CD4-positive, CD25-positive, alpha-beta regulatory T cell (primary cell): ENCODE measurements at places on chromosomes 12 and 14. TPM values are rescaled to one million over a fixed set of nuclear protein-coding genes. Genes with fewer than 3 reads are reported as not detected.
A peak's percentile ranks its signal among the peaks of the same experiment; 100 is the strongest.

PPM1H gene
- 0.99 TPM for total RNA-seq

DNA sequence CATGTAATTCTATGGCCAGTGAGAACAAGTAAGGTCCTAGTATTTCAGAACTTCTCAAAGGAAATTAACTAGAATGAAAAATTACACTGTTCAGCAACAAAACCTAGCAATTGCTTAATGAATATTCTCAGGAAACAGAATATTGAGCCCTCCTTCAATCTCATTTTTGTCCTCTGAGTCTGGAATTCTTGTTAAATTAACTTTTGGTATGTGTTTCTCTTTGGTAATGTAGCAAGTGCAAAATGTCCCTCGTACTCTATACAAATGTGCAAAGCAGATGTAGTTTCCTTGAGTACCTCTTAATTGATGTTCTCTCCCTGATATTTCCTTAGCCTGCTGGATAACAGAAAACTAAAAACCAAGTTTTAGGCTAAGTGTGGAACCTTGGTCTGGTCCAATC is 190.8 kb upstream of the CNOT2 start:
- no peaks in the 10 kb centered on the region for H3K27me3 ChIP-seq
- no peaks in the 10 kb centered on the region for H3K4me1 ChIP-seq
- no peak overlapping the region for H3K4me3 ChIP-seq
- no peaks in the 10 kb centered on the region for H3K36me3 ChIP-seq

GRCh38 chr12:91143206-91143605 is 31.9 kb upstream of the LUM start:
- no peaks in the 10 kb centered on the region for H3K27me3 ChIP-seq
- H3K4me1 ChIP-seq: no peaks in the 10 kb centered on the region
- no peak for DNase-seq
- H3K4me3 ChIP-seq: no peak overlapping the region

- H3K27me3 ChIP-seq: no peaks in the 10 kb centered on the region
- no peak overlapping the region for H3K27ac ChIP-seq
- no peak overlapping the region for H3K4me3 ChIP-seq
- no peaks in the 10 kb centered on the region for H3K36me3 ChIP-seq
These were observed 747.3 kb downstream of the NRXN3 start for GRCh38 chr14:78917462-78917861.

DNA sequence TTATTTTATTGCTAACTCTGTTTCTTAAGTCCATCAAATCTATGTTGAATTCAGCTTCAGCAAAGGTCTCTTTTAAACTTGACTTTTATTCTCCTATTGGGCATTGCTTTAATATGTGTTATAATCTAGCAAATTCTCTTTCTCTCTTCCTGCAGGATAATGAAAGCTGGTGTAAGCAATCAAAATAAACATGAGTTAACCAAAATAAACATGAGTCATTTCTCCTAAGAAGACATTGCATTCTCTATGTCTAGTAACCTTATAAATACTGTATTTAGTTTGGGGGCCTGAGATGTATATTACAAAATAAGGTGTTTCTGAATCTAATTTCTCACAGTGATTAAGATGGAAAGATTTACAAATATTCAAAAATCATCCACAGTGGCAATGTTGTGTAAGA is 739.1 kb upstream of the ATXN7L3B start:
- DNase-seq: no peak
- no peaks in the 10 kb centered on the region for H3K27me3 ChIP-seq
- H3K27ac ChIP-seq: no peak overlapping the region
- H3K36me3 ChIP-seq: no peaks in the 10 kb centered on the region
- H3K4me1 ChIP-seq: no peaks in the 10 kb centered on the region

GRCh38 chr12:11677752-11678151 is 28.3 kb downstream of the ETV6 start:
- DNase-seq: no peak
- no peak overlapping the region for H3K4me3 ChIP-seq
- H3K27me3 ChIP-seq: no peaks in the 10 kb centered on the region
- peaks cover 5% of the 10 kb centered on the region for H3K36me3 ChIP-seq
- no peak overlapping the region for H3K27ac ChIP-seq

KLRG1 gene
- total RNA-seq: 4.8 TPM

GRCh38 chr12:110687396-110688169 is 1.3 kb downstream of the HVCN1 start:
- H3K4me1 ChIP-seq: peaks cover 29% of the 10 kb centered on the region
- H3K4me3 ChIP-seq: peak overlapping the region; percentile 55
- peaks cover 7% of the 10 kb centered on the region for H3K36me3 ChIP-seq

DNA sequence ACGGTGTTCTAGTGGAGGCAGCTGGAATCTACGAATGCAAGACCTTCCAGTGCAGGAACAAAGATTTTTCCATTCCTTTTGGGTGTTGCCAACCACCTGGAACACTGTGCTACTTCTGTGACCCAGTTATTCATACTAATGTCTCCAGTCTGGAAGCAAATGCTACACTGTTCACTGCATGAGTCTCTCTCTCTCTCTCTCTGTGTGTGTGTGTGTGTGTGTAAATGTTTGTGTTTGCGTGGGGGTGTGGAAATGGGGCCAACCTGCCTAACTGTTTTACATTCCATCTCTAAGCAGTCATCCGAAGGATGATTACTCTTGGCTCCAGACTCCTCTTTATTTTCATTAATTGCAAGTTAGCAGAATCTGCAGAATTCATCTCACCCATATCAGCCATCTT is 29.9 kb upstream of the YBX3 start:
- H3K36me3 ChIP-seq: no peaks in the 10 kb centered on the region
- H3K4me1 ChIP-seq: peaks cover 3% of the 10 kb centered on the region
- no peak overlapping the region for H3K27ac ChIP-seq

DNA sequence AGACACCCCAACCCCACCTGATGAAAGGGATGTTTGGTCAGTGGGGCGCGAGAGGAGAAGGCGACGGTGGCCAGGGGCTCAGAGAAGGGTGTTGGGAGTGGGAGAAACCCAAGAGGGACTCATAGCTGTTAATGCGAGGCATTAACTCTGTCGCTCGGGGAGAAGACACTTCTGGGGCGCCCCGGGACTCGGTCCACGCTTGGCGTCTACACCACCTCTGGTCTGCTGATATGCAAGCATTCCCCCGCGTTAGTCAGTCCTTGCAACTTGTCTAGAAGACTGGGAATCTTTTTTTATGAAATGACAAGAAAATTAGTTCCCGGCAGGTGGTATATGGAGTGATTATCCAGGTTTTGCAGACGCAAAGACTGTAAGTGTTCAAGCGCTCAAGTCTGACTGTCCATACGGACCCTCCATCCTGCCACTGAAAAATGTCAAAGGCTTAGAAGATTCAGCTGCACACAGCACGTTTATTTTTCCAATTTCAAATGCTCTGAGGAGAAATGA is 360 bp upstream of the SLC35F4 start:
- no peak overlapping the region for H3K27ac ChIP-seq
- no peak overlapping the region for H3K4me3 ChIP-seq
- H3K4me1 ChIP-seq: no peaks in the 10 kb centered on the region

DNA sequence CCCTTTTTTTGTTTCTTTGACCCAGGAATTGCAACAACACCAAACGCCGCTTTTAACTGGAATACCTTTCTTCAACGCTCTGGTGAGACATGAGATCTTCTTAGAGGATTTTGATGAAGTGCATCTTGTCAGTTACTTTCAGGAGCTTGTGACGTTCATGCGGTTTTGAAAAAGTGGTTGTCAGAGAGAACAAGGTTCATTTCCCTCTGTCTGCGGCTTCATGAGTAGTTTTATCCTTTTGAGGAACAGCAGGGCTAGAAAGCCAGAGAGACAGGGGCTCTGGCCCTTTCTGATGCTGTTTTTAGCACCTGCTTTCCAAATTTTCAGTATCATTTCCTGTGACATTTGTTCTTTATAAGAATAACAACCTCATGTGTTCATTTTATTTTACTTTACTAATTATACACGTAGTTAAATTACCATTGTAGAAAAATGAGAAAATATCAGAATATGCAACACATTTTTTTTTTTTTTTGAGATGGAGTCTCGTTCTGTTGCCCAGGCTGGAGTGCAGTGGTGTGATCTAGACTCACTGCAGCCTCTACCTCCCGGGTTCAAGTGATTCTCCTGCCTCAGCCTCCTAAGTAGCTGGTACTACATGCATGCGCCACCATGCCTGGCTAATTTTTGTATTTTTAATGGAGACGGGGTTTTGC is 61.8 kb downstream of the GLT1D1 start:
- no peak overlapping the region for H3K27ac ChIP-seq
- peak; percentile 21 for DNase-seq
- H3K27me3 ChIP-seq: no peaks in the 10 kb centered on the region
- no peaks in the 10 kb centered on the region for H3K4me1 ChIP-seq
- H3K36me3 ChIP-seq: no peaks in the 10 kb centered on the region

LRIG3 gene
- total RNA-seq: not detected

EIF4B gene
- 506 TPM for total RNA-seq

- H3K4me3 ChIP-seq: peak overlapping the region; percentile 59
- H3K4me1 ChIP-seq: peaks cover 29% of the 10 kb centered on the region
- DNase-seq: no peak
- H3K27ac ChIP-seq: peak overlapping the region; percentile 83
- H3K27me3 ChIP-seq: no peaks in the 10 kb centered on the region
These were observed 830 bp upstream of the TRMT61A start for GRCh38 chr14:103528146-103528586.

DNA sequence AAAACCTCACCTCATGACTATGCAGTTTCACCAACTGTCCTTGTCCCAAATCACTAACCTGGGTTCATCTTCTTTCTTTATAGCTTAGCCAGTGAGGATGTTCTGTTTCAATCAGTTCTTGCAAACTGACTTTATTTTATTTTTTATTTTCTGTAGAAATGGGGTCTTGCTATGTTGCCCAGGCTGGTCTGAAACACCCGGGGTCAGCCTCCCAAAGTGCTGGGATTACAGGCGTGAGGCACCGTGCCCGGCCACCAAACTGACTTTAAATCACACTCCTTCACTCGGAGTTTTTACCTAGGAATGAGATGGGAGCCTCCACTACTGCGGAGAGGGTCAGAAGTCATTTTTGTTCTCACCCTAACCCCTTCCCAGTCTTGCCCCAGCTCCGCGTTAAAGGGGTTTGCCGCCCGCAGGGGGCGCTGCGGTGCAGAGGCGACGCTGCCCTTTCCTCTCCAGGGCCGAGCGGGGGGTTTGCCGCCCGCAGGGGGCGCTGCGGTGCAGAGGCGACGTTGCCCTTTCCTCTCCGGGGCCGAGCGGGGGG is 7.0 kb upstream of the B4GALNT3 start:
- peak; percentile 7 for DNase-seq
- H3K27ac ChIP-seq: no peak overlapping the region
- peaks cover 2% of the 10 kb centered on the region for H3K4me1 ChIP-seq

DNA sequence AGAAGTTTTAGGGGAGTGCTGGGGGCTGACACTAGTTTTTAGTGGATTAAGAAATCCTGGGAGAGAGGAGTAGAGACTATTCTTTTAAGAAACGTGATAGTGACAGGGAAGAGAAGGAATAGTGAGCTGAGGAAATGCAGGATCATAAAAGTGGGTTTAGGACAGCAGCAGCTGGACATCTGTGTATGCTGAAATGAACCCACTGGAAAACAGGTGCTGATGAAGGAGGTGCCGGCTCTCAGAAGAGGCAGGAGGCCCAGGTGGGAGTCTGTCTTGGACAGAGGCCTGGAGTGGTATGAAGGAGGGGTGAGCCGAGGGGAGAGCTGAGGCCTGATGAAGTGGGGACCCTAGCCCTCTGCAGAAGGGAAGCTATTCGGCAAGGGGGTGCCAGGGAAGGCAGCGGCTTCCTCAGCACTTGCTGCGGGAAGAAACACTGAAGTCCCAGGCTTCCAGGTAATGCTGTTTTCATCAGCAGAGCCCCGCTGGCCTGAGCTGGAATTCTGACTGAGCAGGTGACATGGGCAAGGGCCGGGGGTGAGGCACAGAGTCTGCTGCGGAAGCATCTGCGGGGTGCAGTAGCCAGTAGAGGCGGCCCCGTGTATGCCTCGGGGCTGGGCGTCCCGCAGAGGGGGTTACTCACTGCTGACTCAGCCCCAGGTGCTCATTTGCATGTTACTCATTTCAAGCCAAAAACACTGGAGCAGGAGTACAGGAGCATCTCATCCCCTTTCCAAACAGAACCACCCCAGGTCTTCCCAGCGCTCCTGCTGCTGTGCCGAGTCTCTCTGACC is 89.7 kb downstream of the TMCC3 start:
- no peak for DNase-seq
- no peaks in the 10 kb centered on the region for H3K36me3 ChIP-seq
- no peaks in the 10 kb centered on the region for H3K27me3 ChIP-seq
- no peak overlapping the region for H3K4me3 ChIP-seq

DNA sequence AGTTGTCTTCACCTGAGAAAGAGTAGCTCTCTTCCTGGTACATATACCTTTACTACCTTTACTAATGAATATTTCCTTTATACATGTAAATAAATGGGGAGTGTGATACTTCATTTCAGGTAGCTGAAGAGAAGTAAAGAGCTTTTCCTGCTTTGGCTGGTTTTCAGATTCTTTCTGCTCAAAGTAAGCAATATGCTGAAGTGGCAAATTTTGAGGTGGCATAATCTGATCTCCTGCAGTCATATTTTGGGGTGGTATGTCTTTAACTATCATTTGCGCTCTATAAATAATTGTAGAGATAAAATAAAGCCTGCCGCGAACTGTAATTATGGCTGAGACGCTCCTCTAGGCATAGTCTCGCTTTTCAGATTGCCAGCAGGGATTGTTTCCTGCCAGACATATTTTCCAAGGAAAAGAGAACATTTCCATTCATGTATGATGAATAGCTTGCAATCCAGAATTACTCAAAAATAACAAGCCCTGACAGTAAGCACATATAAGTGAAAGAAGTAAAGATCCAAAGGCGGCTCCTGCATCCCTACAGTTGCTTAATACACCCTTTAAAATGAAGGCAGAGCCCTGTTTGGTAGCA is 200.7 kb downstream of the C12orf50 start:
- H3K36me3 ChIP-seq: no peaks in the 10 kb centered on the region
- DNase-seq: no peak
- no peak overlapping the region for H3K27ac ChIP-seq
- H3K4me1 ChIP-seq: no peaks in the 10 kb centered on the region
- H3K4me3 ChIP-seq: no peak overlapping the region

DNA sequence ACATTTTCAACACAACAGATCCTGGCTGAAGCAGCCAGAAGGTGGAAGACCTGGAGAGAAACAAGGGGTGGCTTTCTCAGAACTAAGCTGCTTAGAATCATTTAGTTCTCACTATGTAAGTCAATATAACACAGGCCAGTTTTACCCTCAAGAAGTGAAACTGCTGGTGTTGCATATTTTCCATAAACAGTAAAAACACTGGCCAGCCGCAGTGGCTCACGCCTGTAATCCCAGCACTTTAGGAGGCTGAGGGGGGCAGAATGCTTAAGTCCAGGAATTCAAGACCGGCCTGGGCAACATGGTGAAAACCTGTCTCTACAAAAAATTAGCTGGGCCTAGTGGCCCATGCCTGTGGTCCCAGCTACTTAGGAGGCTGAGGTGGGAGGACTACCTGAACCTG is 11.6 kb downstream of the STX2 start:
- no peak overlapping the region for H3K27ac ChIP-seq
- no peaks in the 10 kb centered on the region for H3K4me1 ChIP-seq

RND1 gene
- 7.3 TPM for total RNA-seq

NTS gene
- not detected for total RNA-seq

- no peak overlapping the region for H3K4me3 ChIP-seq
- H3K4me1 ChIP-seq: no peaks in the 10 kb centered on the region
- no peak overlapping the region for H3K27ac ChIP-seq
- DNase-seq: no peak
- H3K27me3 ChIP-seq: no peaks in the 10 kb centered on the region
These were observed 381.7 kb upstream of the CCDC196 start for GRCh38 chr14:66104486-66104885.
